ENCODE measurements at places on chromosomes 16 and 17.

DNA sequence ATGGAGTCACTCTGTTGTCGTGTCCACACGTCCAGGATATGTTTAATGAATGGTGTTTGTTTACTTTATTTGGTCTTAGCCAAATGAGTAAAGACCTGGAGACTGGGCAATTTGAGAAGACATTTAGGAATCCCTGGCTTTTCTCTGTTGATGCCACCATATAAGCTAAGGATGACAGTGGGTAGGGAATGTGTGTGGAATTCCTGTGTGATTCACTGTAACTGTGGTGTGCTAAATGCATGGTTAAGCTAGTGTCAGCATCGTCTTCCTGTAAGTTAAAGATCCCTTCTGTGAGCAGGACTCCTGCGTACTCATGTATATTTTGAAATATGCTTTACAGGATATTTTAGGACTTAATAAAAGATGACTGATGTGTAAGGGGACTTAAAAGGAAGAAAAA lies 26.4 kb downstream of the GOSR1 start:
- DNase-seq, result no peak

DNA sequence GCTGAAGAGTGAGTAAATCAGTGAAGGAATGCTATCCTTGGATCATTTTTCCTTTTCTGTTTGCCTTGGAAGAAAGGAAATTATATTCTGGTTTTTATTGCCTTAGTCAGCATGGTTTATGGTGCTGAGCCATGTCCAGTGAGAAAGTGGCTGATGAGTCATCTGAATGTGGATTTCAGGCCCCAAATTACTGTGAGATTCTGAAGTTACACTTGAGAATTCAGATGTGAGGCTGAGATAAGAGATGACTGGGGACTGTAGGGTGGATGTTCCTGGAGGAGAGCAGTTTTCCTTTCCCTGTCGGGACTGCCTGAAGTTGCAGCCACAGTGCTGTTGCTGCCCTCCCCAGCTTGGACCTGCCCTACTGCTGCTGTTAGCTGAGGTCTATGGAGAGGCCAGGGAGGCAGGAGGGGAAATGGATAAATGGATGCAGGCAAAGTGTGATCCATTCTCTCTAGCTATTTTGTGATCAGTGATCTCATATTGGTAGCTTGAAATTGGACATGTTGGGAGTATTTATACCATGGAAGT lies 4.2 kb upstream of the MAP3K14 start:
- DNase-seq, result no peak

DNA sequence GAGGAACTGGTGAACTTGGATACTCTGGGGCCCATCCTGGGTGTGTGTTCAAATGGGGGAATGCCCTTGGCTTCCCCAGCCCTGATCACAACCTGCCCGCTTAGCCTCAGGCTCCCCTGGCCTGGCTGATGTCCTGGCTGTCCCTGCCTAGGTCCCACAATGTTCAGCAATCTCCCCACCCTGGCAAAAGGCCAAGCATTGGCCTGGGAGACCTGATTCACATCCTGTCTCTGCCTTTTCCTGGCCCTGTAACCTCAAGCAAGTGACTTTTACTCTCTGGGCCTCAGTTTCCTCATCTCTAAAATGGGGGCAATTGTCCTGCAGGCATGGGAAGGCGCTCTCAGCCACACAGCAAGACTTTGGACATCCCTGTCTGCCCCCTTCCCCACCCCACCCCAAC lies 14.4 kb downstream of the CPNE2 start:
- DNase-seq, result no peak

- DNase-seq, result no peak
These were observed 21.1 kb upstream of the TMC5 start for GRCh38 chr16:19396555-19397011.

DNA sequence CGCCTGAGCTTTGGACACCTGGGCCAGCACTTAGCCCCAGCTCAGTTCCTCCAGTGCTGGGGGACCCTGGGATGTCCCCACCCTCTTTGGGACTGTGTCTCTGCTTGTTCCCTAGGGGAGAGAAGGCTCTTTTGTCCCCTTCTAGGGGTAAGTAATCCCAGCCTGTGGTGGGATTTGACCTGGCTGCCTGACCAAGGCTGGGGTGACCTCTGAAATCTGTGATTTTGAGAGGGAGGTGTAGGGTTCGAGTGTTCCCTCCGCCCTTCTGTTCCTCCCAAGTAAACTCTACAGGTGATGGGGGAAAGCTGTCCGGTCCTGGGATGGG lies 593 bp downstream of the TMEM92 start:
- no peak for DNase-seq

- no peak for DNase-seq
These were observed 69.7 kb downstream of the NLK start for GRCh38 chr17:28112181-28112580.

DNA sequence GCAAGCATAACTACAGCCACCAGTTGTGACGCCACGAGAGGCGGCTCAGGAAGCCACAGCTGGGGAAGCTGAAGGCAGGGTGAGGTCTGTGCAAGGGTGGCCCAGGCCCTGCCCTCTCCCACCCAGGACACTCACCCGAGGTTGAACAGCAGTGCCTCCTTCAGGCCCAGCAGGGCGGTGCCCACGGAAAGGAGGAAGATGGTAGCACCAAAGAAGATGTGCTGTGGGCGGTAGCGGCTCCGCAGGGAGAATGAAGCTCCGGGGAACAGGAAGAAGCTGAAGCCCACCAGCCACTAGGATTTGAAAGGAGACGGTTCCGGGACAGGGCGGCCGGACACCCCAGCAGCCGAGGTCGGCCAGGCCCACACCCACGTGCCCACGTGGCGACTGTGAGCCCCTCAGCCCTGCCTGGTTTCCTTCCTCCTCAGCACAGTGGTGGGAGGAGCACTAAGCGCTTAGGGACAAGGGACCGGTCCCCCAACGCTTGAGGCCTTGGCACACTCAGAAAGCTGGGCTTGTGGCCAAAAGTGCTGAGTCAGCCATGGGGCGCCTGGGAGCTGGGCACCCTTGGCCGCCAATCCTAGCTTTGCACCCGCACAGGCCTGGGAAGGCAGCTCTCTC lies 11.0 kb downstream of the CYB561 start:
- DNase-seq, result no peak

DNA sequence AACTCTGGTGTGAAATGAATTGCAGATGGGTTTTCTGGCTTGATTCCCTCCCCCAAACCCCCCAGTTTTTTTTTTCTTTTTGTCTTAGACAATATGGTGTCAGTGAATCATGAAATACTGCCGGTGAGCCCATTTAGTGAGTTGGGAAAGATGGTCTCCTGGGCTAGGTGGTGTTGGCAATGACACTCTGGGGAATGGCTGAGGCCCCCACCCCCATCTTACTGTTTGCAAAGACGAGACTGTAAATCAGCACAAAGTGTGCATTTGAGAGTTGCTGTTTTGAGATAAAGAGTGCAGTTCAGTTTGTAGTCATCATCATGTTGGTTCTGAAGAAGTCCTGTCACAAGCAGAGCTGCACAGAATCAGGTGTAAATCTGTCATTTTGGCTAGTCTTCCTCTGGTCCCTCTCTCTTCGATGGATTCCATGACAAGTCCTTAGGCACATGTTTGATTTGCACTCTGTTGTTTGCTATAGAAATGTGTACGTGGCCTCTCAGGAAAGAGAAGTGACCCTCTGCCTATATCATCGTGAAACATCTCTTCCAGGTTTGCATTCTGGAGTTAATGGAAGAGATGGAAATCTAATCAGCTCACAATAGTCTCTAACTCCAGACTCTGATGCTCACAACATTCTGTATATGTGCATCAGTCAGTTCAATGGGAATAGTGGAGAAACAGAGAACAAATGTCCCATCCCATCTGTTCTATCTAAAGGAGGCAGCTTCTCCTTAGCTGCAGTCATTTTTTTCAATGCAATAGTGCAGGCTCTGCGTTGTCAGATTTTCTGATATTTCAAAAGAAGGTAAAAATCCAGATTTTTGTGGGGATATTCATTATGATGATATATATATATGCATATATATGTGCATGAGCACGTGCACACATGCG lies 34.6 kb downstream of the RBFOX1 start:
- no peak for DNase-seq

- no peak for DNase-seq
These were observed 3.6 kb downstream of the MAPK3 start for GRCh38 chr16:30119428-30119827.

DNA sequence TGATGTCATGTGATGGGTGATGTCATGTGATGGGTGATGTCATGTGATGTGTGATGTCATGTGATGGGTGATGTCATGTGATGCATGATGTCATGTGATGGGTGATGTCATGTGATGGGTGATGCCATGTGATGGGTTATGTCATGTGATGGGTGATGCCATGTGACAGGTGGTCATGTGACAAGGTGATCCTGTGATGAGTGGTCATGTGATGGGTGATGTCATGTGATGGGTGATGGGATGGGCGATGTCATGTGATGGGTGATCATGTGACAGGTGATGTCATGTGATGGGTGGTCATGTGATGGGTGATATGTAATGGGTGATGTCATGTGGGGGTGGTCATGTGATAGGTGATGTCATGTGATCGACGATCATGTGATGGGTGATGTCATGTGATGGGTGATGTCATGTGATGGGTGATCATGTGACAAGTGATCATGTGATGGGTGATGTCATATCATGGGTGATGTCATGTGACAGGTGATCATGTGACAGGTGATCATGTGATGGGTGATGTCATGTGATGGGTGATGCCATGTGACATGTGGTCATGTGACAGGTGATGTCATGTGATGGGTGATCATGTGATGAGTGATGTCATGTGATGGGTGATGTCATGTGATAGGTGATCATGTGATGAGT lies 17.2 kb downstream of the CD300LB start:
- no peak for DNase-seq

GRCh38 chr16:81472391-81472790 lies 27.8 kb downstream of the CMIP start:
- no peak for DNase-seq

DNA sequence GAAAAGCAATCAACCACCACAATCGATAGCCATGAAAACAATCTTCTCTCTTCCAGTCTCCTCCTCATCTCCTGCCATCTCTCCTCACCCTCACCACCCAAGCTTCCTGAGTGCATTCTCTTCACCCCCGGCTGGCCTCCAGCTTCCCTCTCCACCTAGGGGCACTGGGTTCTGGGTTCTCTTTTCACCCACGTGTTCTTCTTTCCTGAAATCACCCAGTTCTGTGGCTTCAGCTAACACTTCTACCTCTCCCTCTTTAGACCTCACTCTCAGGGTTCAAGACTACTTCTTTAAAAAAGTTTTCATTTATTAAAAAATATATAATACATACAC lies 8.2 kb downstream of the ITGAM start:
- DNase-seq, result no peak

GRCh38 chr17:2239882-2240430 lies 63.6 kb downstream of the SMG6 start:
- no peak for DNase-seq
